ENCODE measurements at places on chromosomes 11 and 22.

- DNase-seq: no peak
These were observed 31.8 kb downstream of the DKK3 start for GRCh38 chr11:11976481-11977127.

DNA sequence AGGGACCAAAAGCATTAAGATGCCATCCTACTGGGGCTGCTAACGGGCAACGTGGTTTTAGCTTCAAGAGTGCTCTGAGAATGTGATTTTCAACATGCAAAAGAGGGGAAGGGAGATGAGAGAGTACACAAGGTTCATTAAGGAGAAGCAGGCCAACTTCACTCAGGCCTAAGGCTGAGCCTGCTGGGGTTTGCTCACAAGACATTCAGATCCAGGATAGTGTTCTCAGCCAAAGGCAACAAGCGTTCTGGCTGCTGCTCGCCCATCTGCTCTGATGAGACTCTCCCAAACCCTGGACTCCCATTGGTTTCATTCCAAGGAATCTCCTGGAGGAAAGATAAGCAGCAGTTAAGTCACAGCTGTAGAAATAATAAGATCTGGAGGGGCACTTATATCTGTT is 23.6 kb upstream of the UPB1 start:
- no peak for DNase-seq

DNA sequence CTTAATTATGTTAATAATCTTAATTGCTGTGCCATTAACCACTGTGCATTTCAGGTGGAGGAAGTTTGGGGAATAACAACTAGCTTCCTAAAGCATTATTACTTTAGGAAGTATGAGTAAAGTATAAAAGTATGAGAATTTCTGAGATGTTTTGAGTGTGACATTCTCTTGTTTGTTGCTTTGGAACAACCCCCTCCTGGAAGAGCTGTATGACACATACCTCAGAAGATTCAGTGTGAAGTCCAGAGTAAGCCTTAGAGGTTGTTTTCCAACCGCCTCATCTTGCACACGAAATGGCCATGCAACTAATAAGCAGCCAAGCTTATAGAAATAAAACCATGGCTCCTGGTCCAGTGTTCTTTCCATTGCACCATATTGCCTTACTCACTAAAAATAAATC is 21.7 kb downstream of the CCDC81 start:
- DNase-seq: no peak

GRCh38 chr11:101487775-101488174 is 96.0 kb downstream of the TRPC6 start:
- DNase-seq: no peak

DNA sequence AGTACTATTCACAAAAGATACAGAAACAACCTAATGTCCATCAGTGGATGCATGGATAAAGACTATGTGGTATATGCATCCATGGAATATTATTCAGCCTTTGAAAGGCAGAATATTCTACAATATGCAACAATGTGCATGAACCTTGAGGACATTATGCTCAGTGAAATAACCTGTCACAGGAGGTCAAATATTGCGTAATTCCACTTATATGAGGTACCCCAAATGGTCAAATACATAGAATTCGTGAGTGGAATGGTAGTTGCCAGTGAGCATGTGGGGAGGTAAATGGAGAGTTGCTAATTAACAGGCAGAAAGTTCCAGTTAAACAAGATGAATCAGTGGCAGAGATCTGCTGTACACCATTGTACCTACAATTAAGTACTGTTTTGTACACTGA is 3.6 kb upstream of the SLC5A4 start:
- no peak for DNase-seq

- no peak for DNase-seq
These were observed 148.9 kb downstream of the BRD1 start for GRCh38 chr22:49678842-49679170.

GRCh38 chr11:124889191-124890091 is 8.2 kb downstream of the ROBO4 start:
- DNase-seq: no peak

DNA sequence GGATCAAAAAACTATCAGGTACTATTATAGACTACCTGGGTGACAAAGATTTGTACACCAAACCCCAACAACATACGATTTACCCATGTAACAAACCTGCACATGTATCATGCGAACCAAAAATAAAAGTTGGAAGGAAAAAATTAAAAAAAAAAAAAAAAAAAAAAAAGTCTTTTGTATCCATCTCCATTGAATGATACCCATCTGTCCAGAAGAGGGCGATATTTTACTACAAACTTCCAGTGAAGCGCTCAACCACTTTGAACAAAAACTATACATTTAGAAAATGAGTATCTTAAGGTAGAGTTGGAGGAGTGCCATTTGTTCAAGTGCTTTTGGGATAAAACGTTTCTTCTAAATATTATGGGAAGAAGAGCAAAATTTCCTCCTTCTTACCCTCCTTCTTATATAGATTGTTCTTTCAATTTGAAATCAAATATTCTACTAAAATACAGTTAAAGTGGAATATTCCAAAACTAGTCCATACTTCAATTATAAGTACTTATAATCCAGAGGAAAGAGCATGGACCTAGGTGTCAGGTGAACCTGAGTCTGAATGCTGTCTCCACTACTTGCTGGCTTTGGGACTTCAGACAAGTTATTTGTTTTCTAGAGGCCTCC is 23.3 kb downstream of the ARL14EP start:
- no peak for DNase-seq

DNA sequence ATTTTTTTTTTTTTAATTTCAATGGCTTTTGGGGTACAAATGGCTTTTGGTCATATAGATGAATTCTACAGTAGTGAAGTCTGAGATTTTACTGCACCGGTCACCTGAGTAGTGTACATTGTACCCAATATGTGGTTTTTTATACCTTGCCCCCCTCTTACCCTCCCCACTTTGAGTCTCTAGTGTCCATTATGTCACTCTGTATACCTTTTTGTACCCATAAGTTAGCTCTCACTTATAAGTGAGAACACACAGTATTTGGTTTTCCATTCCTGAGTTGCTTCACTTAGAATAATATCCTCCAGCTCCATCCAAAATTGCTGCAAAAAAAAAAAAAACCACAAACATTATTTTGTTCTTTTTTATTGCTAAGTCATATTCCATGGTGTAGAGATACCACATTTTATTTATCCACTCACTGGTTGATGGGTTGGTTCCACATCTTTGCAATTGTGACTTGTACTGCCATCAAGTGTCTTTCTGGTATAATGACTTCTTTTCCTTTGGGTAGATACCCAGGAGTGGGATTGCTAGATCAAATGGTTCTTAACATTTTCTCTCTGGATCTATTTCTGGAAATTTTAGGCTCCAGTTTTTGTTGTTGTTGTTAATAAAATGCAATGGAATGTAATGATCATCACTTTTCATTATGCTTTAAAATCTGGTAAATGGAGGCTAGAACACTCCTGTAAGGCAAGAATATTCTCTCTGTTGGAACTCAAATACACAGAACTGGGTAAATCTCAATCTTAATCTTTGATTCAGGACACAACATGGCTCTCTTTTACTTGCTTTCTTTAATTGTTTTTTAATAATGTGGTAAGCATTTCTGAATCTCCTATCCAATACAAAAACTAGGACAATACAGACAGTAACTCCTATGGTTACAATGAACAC is 10.3 kb downstream of the NEAT1 start:
- DNase-seq: no peak

DNA sequence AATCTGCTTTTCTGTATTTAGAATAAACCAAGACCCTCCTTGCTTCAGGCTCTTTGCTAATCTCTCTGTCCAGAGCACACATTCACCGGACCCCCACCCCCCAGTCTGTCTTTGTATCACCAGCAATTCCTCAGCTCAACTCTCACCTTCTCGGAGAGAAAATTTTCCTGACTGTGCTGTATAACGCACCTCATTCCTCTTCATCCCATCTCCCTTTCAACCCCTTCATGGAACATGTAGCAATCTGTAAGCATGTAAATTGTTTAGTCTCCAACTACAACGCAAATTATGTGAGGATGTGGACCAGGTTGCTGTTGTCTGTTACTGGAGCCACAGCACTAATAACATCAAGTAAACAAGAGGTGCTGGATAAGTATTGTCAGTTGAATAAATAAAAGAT is 349.8 kb downstream of the DCDC1 start:
- no peak for DNase-seq

- no peak for DNase-seq
These were observed 3.6 kb downstream of the ARHGAP8 start for GRCh38 chr22:44755956-44756361.

GRCh38 chr11:47912843-47913437 is 64.8 kb upstream of the NUP160 start:
- no peak for DNase-seq

DNA sequence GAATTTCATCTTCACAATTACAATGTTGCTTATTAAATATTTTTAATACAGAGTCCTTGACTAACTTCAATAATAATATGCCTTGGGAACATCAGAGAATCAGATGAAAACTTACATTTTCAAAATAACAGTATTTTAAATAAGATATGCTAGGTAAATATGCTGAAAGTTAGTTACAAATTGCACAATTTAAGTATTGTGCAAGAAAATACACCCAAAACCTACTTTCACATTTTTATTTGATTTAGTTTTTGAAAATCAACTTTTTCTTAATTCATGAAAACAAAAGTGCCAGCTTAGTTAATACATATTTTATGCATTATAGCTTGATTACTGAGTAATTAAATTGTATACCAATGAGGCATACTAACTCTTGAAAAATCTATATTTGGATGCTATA is 76.8 kb downstream of the SOX6 start:
- DNase-seq: no peak

DNA sequence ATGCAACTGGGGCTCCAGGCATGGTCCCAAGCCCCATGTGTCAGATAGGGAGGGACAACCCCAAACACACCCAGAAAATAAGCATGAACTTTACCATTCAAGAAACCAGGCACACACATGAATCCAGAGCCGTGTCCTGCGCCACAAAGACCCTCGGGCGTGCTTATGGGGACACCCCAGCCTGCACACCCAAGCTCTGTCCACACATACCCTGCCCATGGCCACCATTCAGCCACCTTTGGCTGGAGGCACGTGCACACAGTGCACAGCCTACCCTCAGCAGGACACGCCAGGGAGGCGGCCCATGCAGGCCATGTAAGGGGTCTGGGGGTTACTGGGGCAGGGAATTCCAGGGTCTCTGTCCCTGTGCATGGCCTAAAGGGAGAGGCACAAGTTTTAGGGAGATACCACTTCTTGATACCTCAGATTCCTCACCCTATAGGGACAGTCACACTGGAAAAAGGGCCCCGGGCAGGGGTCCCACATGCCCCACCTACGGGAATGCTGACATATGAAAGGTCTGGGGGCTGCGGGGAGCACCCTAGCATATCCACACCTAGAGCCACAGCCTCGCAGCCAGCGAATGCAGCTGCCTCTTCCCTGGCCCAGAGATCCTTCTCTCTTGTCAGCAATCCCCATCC is 20.6 kb downstream of the PACSIN2 start:
- DNase-seq: no peak

DNA sequence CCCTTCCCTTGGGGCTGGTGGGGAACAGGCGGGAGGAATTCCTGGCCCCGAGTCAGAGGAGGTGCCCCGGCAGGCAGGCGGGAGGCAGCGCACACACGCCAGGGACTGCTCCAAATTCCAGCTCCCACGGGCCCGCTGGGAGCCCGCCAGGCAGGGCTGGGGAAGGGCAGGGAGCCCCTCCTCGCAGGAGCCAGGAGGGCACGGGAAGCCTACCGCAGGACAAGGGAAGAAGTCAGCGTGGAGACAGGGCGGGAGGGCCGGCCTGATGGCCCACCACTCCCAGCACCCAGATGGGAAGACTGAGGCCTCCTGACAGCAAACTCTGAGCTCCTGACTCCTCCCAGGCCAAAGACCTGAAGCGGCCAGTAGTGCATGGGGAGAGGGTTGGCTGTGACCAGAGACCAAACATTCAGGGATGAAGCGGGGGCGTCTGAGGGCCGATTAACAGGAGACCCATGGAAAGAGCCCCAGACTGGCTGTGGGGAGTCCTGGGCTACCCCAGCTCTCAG is 22.4 kb downstream of the RPL3 start:
- no peak for DNase-seq

- no peak for DNase-seq
These were observed 23.0 kb downstream of the CCDC15 start for GRCh38 chr11:124977006-124977405.

DNA sequence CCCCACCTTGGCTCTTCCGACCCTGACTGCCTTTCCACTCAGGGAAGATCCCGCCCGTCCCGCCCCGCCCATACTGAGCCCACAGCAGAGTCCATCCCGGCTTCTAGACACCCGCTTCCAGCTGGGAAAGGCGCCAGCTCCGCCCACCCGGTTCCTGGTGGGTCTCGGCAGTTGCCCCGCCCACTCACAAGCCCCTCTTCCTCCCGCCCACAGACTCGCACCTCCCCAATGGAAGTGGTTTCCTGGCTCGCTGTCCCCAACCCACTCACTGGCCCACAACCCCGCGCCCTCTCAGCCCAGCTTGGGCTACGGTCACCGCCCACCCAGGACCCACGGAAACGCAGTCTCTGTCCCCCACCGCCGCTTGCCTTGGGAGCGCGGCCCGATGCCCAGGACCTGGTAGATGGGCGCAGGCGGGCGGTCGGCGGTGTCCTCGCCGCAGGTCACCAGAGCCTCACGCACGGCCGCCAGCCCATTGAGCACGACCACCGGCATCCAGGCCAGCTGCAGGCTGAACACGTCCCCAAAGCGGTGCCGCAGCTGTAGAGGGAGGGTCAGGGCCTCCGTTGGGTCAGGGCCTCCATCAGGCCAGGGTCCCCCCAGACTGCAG is 22.2 kb upstream of the CYP2D6 start:
- DNase-seq: no peak

GRCh38 chr11:17244046-17244445 is 32.5 kb upstream of the NUCB2 start:
- no peak for DNase-seq

DNA sequence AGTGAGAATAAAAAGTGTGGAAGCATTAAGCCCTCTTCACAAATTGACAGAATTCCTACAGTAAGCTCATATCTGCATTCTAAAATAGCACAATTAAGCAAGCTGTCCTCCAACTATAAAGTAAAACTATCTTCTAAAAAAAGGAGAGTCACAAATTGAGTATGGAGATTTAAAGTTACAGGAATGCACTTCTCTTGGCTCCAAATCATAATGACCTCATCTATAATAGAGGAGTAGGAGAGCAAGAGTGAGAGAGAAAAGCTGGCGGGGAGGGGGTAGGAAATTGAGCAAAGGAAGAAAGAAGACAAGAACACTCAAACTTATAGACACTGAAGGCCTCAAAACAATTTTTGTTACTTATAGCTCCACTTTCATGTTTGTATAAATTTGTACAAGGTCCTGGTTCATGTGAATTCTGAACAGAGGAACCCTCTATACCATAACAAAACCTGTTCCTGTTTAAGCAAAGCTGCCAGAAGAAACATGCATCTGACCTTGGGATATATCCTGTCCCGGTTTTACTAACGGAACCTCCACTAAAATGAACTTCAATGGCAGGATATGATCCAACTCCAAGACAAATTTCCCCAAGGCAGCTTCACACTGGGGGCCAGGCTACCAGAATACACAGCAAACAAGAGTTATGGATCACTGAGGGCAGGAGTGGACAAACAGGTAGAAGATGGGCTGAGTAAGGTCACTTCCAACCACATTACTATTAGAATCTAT is 37.2 kb downstream of the SLC35F2 start:
- no peak for DNase-seq

- DNase-seq: no peak
These were observed 836.2 kb downstream of the DLG2 start for GRCh38 chr11:84790849-84791427.
